Astrocyte of the spinal cord (primary cell): ENCODE measurements at places on chromosomes 6 and 20.

GRCh38 chr6:22145823-22146677 is 150.8 kb downstream of the PRL start:
- DNase-seq = peak; percentile 79

DNA sequence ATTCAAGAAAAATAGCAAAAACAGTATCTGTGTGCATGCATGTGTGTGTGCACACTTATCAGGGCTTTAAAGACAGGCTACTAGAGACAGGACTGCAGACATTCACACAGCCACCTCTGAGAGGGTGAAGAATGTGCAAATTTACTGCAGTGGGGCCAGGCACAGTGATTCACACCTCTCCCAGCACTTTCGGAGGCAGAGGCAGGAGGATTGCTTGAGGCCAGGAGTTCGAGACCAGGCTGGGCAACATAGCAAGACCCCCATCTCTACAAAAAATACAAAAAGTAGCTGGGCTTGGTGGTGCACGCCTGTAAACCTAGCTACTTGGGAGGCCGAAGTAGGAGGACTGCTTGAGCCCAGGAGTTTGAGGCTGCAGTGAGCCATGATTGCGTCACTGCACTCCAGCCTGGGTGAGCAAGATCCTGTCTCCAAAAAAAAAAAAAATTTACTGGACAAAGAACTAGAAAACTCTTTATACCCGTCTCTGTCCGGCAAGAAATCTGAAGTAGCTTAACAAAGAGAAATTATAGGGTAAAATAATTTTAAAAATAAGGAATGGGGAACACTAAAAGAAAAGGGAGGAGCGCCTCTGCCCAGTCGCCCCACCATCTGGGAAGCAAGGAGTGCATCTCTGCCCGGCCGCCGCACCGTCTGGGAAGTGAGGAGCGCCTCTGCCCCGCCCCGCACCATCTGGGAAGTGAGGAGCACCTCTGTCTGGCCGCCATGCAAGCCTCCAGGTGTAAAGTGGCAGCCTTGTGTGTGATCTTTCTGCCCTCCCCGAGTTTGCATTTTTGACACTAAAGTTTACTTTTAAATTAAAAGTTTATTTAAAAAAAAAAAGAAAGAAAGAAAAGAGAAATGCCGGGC is 105.1 kb downstream of the ZMYND8 start:
- DNase-seq = no peak

DNA sequence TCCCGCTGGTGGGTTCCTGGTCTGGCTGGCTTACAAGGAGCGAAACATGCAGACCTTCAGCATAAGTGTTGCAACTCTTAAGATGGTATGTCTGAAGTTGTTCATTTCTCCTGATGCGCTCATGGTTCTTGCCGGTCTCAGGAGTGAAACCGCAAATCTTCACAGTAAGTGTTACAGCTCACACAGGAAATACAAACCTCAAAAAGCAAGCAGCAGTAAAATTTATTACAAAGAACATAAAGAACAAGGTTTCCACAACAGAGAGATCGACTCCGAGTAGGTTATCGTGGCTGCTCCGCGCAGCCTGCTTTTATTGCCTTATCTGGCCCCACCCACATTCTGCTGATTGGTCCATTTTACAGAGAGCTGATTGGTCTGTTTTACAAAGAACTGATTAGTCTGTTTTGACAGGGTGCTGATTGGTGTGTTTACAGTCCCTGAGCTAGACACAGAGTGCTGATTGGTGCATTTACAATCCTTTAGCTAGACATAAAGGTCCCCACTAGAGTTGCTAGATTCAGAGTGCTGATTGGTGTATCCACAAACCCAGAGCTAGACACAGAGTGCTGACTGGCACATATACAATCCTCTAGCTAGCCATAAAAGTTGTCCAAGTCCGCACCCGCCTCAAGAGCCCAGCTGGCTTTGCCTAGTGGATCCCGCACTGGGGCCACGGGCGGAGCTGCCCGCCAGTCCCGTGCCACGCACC is 39.2 kb downstream of the TRIM27 start:
- DNase-seq = no peak

DNA sequence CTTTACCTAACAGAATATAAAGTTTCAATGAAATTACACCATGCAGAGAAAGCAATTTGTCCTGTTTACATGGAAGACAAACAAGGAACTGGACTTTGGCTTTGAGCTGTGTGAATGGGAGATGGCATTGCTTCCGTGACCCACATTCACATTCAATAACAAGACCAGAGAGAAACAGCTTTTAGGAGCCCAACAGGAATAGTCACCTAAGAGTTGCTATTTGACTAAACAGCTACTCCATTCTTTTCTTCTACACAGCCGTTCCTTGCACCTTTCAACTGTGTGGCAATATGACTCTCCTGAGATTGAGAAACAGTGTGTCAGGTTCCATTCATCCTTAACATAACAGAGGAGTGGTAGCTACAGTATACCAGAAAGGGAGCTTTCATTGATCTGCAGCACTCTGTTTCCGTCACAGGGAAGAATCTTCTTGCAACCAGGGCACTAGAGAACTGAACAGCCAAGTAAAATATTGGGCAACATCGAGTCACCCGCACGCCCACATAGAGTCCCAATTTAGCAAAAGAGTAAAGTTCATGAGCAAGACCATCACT is 355.1 kb downstream of the HAO1 start:
- no peak for DNase-seq

DNA sequence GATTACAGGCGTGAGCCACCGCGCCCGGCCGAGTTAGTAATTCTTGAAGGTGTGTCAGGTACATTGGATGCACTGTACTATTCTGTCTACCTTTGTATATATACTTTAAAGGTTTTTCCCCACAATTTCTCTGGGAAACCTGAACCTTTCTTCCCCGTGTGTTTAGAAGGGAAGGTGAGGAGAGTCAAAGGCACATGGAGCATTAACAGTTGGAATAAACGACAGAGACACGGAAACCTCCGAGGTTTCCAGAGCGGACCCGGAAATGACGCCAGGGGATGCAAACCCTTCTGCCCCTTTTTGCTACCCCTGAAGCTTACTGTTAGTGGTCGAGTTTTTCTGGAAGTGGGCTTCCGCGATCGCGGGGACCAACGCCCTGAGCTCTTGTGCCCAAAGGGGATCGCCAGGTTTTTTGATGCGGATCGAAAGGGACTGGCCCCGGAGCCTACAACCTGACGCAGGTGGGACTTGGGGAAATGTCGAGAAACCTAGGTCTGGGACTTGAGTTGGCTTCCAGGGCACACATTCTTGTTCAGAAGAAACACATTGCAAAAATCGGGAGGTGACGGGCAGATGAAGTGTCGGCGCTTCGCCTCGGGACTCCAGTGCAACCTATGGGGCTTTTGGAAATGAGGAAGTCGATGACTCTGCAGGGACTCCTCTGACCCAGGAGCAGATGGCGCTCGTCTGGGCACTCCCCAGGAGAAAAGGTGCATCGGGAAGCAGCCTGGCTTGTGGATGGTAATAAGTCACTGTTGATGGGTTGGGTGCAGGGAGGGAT is 218.2 kb downstream of the OR2B2 start:
- DNase-seq = no peak

DNA sequence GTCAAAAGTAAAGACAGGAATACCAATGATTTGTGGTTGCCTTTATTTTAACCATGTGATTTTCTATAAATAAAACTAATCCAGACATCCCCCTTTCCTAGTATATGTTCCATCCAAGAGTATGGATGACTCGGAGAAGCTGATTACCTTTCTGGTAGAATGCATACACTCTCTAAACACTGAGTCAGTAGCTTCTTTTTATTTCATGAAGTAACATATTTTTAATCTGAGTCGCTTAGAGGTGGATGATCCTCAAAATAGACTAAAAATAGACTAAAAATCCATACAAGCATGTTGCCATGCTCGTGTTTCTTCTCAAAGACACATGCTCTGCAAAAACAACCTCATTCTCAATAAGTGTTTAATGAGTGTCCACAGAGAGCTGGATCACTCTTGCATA is 263.7 kb downstream of the COL12A1 start:
- peak; percentile 19 for DNase-seq

GRCh38 chr20:62282103-62282502 is 20.7 kb upstream of the ADRM1 start:
- no peak for DNase-seq

DNA sequence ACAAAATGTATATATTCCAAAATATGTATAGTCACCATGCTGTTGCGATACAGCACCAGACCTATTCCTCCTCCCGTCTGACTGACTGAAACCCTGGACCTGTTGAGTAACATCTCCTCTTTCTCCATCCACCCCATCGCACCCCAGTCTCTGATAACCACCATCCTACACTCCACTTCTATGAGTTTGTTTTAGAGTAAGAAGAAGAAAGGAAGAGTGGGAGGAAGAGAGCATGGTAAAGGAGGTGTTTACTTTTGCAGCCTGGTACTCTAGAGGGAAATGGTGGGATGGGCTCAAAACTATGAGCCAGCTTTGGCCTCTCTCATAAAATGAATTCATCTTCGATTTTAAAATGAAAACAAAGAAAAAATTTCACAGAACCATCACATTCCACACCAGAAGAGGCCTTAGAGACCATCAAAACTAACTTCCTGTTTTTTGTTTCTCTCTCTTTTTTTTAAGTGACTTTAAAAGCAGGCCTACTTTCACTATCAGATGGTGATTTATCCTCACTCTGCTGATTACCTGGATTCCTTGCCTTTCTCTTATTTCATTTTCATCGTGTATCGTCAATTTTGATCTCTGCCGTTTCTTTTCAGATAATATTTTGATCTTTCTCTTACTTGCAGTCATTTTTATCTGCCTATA is 16.8 kb upstream of the FUCA2 start:
- no peak for DNase-seq

DNA sequence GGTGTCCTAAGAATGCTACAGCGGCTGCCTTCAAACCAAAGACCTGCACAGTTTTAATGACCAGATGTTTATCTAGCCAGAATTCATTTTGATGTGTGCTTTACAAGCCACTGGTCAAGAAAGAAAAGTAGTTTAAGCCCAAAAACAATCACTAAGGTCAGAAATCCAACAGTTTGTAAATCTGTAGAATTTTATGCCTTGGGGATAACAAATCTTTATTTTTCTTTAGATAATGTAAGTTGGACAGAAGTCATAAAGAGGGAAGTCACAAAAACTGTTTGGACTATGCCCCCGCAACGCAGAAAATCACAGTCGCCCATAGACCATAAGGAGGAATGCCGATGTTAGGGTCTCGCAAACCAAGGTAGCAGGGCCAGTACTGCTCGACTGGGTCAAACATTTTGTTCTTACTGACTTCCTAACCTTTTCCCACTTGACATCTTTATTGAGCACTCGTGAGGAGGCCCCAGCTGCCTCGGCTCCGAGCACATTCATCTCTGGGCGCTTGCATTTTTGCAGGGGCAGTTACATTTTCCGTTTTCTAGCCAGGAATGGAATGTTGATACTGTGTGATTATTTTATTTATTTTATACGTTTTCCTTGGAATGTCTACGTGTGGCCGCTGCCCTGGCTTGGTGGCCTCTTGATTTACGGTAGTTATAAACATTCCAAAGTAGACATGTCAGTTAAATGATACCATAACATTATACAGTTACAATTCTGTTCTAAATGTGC is 56.7 kb upstream of the APCDD1L start:
- peak; percentile 36 for DNase-seq

DNA sequence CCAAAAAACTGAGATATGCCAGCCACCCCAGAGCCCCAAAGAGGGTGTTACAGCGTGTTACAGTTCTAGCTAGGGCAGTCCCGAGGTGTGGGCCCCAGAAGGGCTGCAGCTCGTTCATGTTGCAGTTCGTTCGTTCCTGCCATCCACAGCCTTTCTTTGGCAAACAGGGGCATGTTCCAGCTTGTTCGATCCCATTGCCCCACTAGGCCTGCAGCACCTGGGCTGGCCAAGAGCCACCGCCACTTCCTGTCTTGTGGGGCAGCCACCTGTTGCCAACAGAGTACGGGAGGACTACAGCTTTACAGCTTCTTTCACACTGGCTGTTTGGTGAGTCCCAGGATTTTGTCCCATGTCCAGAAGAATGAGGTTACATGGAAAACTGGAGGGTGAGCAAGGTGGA is 198.1 kb downstream of the MMUT start:
- DNase-seq = no peak

- DNase-seq = peak; percentile 9
Observed at GRCh38 chr20:50194422-50194830, 3.8 kb downstream of the CEBPB start.

DNA sequence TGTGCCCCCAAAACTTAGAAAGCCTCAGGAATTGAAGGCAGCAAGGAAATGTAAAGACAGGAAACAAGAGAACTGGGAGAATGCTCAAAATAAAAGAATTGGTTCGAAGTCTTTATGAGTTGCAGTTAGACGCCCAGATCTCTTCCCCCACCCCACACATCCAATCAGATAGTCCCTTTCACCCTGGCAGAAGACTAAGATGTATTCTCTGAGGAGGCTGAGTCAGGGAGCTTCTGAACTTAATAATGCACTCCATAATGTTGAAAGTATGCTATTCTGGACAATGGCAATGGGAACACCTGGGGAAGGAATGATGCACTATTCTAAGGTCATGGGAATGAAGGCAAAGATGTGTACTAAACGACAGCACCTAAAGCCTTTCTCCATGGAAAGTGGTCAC is 173.6 kb downstream of the MTFR2 start:
- DNase-seq = no peak

- DNase-seq = no peak
Observed at GRCh38 chr6:52243282-52243893, 912 bp downstream of the IL17F start.

GRCh38 chr20:34883087-34883688 is 6.8 kb downstream of the ACSS2 start:
- no peak for DNase-seq

DNA sequence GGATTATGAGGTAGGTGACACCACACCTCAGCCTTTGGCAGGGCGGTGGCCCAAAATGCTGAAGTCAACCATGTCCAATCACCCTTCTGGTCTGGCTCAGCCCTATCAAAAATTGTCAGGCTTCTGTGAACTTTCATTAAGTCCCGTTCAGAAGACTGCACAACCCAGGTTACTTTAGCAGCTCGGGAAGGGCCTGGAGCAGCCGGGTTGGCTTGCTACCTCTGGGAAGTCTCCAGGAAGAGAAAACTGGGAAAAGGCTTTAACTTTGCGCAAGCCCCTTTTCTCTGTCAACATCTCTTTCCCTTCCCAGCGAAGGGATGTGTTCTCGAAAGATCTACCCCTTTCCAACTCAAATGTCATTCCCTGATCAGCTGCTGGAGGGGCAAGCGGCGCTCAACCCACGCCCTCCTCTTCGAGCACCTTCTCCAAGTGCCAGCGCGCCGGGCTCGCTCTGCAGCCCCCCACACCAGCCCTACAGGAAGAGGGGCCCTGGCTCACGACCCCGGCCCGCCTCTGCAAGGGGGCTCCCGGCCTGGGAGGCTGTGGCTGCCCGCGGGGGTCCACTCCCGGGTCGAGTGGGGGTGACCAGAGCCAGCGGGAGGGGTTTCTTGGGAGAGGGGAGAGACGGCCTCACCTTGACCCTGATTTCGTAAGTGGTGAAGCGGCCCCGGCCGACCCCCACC is 573 bp downstream of the SNX3 start:
- peak; percentile 43 for DNase-seq
